ENCODE measurements at places on chromosomes 12 and 14. TPM values are rescaled to one million over a fixed set of nuclear protein-coding genes. Genes with fewer than 3 reads are reported as not detected.

Gene ANO4
- total RNA-seq = not detected

Gene EML5
- 15.3 TPM for total RNA-seq

Gene DENND5B
- total RNA-seq = 0.76 TPM

Gene RNF212B
- not detected for total RNA-seq

Gene SERPINA3
- total RNA-seq = not detected

Gene SOS2
- total RNA-seq = 41.7 TPM
